Peyer's patch (tissue), 4 donors: ENCODE measurements at places on chromosomes 2 and 18. TPM values are rescaled to one million over a fixed set of nuclear protein-coding genes. Genes with fewer than 3 reads are reported as not detected.

The IL37 gene
- total RNA-seq: not detected

The SKOR2 gene
- not detected for total RNA-seq

The NEU2 gene
- not detected for total RNA-seq

The PPP1R1C gene
- not detected for total RNA-seq

The RAX gene
- total RNA-seq: not detected

The SH3YL1 gene
- total RNA-seq: 95.6 TPM

The TANC1 gene
- total RNA-seq: 27.1 TPM

The IL1RL2 gene
- total RNA-seq: 0.57 TPM

GRCh38 chr2:172375251-172375650 lies 52.1 kb upstream of the ITGA6 start:
- DNase-seq: no peak

DNA sequence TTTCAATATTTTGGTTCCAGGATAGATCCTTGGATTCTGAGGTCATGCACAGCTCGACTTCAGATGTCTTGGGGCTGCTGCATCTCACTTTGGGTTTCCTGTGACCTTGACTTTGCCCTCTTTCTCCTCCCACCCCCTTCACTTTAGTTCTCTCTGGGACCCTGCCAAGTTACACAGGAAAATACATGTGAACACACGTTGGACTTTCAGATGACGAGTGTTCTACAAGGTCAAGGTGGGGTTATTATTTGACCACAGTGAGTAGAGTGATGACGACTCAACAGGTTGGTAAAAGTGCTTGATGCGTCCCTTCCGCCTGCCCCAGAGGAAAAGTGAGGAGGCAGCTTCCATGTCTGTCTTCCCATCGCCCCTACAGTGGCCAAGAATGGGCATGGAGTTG lies 122.4 kb upstream of the SMAD2 start:
- no peak for DNase-seq

DNA sequence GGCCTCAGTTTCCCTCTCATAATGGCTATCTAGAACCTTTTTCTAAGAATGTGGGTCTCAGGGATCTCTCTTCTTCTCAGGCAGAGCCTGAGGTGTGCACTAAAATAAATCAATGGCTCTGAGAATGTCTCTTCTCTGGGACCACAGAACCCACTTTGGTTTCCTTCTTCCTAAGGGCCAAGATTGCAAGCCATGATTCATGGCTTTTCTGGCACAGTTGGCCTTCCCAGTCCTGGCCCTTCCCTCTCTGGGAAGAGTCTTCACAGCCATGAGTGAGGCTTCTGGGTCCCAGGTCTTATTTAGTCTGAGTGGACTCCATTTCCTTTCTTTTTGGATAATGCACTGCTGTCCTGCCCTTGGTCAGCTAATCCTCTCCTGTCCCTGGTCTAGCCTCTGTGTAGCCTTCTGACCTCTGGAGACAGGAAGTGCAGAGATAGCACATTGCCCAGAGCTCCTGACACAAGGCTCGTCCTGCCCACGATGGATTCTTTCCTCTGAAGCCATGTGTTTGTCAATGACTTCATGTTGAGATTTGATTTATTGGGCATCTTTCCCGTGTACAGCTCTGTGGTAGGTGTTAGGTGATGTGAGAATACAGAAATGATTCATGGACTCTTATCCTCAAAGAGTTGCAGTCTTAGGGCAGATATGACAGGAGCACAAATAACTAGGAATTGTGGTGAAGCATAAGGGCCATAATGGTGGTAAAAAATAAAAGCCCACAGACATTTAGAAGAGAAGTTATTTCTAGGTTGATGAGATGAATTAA lies 245.0 kb downstream of the CLIP4 start:
- no peak for DNase-seq

DNA sequence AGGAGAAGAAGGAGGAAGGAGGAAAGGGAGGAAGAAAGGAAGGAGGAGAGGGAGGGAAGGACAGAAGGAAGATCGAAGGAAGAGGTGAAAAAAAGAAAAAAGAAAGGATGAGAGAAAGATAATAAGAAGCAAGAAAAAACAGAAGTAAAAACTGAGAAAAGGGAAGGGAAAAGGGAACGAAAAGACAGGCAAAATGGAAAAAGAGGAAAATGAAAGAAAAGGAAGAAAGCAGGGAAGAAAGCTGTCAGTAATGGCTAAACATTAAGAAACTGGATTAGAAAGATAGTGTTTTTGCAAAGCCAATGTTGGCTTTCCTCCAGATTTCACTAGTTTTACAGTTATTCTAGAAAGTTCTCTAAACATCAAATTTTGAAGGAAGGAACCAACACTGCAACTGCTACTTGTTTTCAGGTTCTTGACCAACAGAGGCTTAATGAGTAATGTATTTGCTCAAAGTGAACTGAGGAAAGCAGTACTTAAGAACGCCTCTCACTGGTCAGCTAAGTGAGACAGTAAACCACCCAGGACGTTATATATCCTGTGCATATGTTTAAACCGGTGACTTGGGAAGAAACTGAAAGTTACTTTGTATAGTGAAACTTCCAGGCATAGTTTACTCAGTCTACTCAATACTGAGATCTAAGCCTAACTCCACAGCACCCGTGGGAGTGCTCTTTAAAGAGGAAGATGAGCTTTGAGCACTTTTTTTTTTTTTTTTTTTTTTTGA lies 286.2 kb upstream of the TRIB2 start:
- no peak for DNase-seq

GRCh38 chr2:189309331-189309730 lies 129.8 kb upstream of the COL5A2 start:
- DNase-seq: no peak

- DNase-seq: no peak
Measured at GRCh38 chr18:2857491-2858131, 10.8 kb downstream of the EMILIN2 start.

DNA sequence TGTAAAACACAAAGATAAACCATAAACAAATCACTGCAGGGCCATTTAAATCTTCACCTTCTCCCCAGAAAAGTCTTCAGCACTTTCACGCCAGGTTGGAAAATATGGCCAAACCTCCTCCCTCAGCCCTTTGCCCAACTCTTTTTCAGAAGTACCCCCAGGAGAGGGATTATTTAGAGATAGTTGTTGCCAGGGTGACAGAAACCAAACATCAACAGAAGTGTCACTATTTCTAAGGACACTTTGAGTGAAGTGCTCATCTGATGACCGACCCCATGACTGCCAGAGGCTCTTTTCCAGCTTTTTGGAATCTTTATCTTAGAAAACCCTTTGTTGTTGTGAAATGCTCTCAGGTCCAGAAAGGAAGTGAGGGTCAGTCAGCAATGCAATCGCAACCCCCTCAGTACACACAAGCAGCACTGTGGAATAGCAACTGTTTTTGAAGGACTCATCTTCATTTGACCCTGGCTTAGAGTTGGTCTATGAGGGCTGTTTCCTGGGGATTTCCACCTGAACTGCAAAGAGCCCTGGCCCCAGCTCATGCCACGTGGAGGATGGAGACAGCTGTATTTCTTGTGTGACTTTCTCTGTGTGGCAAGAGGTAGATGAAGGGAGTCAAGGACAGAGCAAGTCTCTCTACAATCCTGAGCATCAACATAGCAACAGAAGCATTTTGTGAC lies 114.0 kb upstream of the STON1 start:
- no peak for DNase-seq

- no peak for DNase-seq
Measured at GRCh38 chr2:159064446-159065301, 96.2 kb downstream of the TANC1 start.

DNA sequence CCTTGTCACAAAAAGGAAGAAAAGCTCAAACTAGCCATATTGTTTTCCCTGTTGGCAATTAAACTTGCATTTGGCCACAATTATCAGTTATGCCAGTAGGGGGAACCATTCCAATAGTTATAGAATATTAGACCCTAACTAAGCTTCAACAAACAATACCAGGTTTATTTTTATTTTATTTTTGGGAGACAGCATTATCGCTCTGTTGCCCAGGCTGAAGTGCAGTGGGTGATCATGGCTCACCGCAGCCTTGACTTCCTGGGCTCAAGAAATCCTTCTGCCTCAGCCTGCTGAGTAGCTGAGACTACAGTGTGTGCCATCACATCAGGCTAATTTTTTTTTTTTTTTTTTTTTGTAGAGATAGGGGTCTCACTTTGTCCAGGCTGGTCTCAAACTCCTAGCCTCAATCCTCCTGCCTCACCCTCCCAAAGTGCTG lies 102.1 kb downstream of the ATAD2B start:
- DNase-seq: no peak

DNA sequence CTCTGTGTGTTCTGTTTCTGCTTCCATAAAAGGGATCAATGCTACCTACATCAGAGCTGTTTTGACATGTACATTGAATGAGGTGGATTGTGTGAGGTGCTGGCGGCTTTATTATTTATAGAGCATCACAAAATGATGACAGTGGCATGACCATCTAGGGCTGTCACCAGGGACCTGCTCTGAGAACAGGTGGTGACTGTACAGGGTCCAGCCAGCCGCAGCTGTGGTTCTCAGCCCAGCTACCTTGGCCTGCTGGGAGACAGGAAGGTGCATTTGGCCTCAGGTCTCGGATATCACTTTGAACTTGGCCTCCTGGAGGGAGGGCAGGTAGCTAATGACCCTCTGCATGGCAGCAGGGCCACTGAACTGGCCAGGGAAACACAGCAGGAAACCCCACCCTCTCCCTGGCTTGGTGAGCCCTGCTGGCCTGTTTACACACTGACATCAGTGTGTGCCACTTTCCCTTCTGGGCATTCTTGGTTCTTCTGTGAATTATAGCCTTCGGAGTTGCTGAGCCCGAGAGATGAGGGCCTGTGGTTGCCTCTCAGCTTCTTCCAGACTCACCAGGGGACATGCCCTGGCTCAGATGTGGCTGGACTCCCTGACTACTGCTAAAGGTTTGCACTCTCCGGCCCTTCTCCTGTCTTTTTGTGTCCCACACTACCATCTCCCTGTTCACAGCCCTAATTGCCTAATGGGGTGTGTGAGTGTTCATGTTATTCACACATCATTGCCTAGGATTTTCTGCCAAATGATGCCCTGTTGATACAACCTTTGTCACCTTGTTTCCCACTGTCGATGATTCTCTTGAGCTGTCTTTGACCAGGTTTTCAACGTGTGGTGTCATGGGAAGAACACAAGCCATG lies 109.2 kb upstream of the RAB12 start:
- DNase-seq: no peak

DNA sequence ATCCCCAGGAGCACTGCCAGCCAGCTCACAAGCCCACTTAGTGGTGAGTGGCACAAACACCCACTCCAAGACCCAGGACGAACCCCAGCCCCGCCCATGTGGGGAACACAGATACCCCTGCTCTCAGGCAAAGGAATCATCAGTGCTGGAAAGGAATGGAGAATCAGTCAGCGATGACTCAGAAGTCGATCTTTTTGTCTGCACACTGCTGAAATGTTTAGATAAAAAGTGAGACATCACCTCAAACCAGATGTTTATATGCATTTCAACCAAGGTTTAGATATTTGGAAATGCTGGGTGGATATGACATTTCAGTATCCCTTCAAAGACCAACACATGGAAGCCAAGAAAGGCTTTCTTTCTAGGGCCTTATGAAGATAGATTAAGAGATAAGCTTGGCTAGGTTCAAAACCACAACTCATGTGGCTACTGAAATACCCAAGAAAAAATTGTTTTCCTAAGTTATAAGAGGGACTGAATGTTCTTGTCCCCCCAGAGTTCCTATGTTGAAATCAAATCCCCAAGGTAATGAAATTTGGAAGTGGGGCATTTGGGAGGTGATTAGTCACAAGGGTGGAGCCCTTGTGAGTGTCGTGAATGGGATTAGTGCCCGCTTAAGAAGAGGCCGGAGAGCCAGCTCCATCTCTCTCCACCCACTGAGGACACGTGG lies 43.7 kb downstream of the POU3F3 start:
- DNase-seq: no peak
